NCI-H748 treated with DMSO at 0.1 percent for 48 hours (cell line): ENCODE measurements at places on chromosomes 1 and 21.

GRCh38 chr1:37323486-37324377, 150.6 kb upstream of the ZC3H12A start:
- peak; percentile 6 for DNase-seq

DNA sequence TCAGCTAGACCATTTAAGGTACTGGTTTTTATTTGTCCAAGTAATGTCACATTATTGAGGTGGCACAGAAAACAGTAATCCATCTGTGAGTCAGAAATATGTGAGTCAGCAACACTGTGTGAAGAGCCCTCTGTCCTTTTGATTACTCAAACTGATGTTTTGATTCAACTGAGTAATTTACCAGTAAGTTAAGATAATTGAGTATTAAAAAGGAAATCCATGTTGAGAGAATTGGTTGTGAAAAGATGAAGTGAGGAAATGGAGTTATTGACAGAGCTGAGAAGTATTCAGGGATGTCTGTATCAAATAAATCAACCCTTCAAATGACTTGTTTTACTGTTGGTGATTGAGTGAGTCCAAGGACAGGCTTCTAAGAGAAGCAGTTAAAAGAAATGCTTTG, 302.7 kb upstream of the SGIP1 start:
- no peak for DNase-seq

DNA sequence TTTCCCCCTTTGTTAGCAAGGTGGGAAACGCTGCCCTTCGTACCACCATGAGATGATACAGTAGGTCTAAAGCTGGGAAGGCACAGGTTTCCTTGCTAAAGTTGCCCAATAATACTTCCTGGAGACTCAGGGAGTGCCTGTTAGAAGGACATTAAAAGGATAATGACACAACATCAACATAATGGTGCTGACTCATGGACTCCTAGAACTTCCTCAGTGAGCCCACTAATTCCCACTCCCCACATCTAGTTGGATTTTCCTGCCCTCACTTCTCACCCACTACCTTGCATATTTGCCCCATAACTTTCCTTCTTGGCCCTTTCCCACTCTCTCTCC, 17.5 kb downstream of the CFAP45 start:
- DNase-seq, result no peak

DNA sequence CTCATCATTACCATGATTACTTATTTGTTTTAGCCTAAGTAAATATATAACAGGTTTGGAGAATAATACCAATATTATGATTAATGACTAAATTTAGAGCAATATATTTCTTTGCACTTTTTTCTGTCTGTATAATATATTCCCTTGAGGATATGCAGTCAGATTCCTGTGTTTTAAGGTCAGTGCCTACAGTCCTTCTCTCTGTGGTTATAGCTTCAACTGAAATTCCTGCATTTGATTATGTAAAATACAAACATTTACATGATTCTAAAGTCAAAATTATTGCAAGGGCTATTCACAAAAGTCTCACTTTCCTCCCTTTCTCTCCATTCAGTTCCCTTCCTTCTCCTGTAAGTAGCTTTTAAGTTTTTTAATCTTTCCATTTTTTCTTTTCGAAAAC, 142.9 kb upstream of the COL6A1 start:
- DNase-seq, result no peak

DNA sequence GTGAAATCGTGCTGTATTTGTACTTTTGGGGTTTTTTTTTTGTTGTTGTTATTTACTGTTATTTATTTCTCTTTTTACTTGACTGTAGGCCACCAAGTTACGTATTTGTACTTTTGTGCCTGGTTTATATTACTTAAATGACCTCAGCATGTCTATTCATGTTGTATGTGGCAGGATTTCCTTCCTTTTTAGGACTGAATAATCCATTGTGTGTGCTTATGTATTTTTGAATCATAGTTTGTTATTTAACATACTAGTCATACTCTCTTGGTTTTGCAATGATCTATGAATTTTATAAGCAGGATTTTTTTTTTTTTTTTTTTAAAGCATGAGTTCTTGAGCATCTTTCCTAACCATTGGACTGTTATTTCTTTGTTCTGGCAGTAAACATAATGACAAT, 51.2 kb downstream of the RNF2 start:
- DNase-seq, result no peak

DNA sequence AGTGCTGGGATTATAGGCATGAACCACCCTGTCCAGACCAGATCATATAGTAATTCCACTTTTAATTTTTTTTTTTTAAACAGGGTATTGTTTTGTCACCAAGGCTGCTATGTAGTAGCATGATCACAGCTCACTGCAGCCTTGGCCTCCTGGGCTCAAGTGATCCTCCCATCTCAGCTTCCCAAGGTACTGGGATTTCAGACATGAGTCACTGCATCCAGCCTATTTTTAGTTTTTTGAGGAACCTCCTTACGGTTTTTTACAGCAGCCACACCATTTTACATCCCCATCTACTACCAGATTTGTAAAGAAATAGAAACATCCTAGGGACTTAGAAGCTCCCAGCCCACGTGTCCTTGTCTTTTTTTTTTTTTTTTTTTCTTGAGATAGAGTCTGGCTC, 24.0 kb downstream of the L1TD1 start:
- DNase-seq, result no peak
